ENCODE measurements at places on chromosomes 7 and 10.

- DNase-seq, result no peak
Observed at GRCh38 chr10:1762076-1762475, 24.8 kb upstream of the ADARB2 start.

DNA sequence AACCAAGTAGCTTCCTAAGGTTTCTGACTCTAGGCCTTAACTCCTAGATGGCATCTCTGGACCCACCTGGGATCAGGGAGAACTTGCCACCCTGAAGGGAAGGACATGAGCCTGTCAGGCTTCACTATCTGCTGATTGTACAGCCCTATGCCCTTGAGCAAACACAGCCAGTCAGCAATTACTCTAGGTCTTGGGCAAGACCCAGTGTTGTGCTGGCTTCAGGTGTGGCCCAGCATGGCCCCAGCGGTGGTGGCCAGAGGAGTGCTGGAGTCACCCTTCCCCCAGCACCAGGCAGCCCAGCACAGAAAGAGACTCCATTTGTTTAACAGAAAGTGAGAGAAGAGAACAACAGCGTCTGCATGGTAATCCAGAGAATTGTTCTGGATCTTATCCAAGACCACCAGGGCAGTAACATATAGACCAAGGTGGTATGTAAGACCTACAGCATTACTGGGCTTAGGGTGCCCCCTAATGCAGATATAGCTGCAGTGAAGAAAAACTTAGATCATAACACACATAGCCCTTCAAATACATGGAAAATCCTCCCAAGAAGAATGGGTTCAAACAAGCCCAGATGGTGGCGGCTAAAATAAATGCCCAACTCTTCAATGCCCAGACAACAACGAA, 207.7 kb downstream of the MAGI2 start:
- no peak for DNase-seq

- DNase-seq, result no peak
Observed at GRCh38 chr7:37113661-37114355, 334.9 kb downstream of the ELMO1 start.

DNA sequence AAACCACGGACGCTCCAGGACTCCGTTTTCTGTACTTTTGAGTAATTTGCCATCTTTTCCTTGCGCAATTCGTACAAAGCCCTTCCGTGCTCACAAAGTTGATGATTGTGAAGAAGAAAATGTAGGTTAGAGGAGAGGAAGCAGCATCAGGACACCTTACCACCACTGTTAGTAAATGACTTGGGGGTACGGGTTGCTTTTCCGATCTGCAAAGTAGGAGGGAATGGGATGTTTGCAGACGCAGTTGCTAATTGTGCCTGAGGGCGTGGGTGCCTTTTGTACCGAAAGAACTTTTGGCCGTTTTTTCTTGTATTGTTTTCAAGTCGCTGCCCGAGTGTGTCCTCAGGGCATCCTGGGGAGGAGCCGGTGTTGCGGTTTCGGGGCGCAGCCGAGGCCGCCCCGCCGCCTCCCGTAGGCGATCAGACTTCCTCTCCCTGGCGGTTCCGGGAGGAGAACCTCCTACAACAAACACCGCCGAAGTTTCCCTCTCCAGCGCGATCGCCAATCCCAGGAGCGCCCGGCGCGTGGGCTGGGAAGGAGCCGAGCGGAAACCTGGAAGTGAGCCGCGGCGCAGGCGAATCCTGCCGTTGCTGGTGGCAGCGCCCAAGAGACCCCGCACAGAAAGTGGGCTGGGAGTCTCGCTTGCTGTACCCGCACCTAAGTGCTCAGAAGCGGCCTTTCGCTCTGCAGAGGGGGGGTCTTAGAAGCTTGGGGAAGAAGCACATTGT, 1.0 kb downstream of the PRR15 start:
- peak; percentile 4 for DNase-seq

- DNase-seq, result no peak
Observed at GRCh38 chr10:34291466-34292193, 523.5 kb downstream of the PARD3 start.
